ENCODE measurements at places on chromosomes 7 and 10.
A peak's percentile ranks its signal among the peaks of the same experiment; 100 is the strongest.

- no peak for DNase-seq
Observed at GRCh38 chr10:43258562-43259212, 8.2 kb downstream of the RASGEF1A start.

GRCh38 chr10:77555591-77556212 is 81.9 kb downstream of the KCNMA1 start:
- DNase-seq: no peak

GRCh38 chr10:5234106-5234860 is 37.6 kb downstream of the AKR1C4 start:
- DNase-seq: no peak

DNA sequence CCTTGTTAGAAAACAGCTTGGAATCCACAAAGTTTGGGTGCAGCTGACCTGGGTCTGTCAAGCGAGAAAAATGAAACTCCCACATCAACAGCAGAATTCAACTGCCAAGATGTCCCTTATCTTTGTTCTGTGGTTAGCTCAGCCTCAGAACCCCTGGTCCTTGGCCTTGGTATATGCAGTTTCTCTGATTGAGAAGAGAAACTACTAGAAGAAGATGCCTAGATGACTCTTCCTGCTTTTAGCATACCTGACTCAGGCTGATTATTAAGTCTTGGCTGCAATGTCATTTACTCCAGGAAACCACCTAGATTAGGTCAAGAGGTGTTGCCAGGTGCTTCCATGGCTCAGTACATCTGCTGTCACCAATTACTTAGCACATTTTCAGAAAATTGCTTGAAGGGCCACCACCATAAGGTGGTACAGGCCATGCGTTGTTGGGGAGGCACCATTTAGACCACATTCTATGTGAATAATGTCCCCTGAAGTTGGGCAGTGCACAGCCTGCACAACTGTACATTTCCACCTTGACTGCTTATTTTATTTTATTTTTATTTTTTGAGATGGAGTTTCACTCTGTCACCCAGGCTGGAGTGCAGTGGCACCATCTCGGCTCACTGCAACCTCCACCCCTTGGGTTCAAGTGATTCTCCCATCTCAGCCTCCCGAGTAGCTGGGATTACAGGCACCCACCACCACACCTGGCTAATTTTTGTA is 59.4 kb upstream of the ZNF438 start:
- peak; percentile 46 for DNase-seq

DNA sequence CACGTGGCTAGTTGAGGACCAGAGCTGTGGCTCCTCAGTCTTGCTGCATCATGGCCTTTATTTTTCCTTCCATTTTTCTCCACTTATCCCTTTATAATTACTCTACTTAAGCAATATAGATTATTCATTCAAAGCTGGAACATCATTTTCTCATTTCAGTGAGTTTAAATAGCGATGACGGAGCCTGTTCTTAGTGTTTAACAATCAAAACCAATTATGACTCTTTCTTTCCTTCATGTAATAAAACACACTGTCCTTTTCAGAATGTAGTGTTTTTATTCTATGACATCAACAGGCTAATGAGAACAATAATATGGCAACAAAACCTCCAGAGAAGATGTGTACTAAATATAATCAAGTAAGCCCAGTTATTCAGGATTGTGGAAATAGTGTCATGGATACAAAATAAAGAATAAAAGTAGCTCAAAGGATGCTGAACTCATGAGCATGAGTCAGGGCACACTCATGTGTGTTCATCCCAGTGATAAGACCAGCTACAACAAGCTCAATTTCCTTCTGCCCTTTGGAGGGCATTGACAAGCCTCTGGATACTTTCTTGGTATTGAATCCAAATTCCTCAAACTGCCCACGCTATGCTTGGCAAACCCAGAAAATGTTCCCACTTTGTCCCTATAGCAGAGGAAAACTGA is 188.4 kb downstream of the CYP26A1 start:
- DNase-seq: no peak

- DNase-seq: no peak
Observed at GRCh38 chr7:132501956-132502355, 74.3 kb downstream of the PLXNA4 start.

- no peak for DNase-seq
Observed at GRCh38 chr10:71771204-71771603, 2.1 kb downstream of the VSIR start.

DNA sequence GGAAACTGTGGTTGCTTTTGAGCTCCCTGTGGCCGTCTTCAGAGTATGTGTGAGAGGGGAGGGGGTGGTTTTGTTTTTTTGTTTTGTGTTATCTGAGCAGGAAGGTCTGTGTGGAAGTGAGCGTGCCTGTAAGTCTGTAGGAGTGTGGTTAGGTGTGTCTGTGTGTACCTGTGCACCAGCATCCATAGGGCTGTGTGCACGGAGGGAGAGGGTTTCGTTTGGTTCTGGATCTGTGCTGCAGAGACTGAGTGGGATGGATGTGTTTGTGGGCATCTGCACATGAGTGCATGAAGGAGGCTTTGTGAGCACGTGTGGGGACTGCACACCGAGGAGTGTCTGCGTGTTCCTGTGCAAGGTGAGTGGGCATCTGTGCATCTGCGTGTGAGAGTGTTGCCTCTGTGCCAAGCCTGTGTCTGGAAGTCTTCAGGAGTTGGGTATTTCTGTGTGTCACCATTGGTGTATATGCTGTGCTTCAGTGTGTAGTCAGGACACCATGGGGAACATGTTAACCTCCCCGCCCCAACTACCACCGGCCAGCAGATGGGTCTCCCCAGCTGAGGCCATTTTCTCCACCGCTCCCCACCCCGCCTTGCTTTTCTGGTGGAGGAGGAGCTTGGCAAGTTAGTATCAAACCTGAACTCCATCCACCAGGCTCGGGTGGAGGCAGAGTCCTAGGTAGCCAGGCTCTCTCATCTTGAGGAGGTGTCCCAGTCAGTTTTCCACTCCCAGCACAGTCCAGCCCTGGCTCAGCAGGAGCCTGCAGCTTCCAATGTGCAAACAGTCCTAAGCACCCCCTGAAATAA is 7.1 kb upstream of the TLX1 start:
- no peak for DNase-seq

DNA sequence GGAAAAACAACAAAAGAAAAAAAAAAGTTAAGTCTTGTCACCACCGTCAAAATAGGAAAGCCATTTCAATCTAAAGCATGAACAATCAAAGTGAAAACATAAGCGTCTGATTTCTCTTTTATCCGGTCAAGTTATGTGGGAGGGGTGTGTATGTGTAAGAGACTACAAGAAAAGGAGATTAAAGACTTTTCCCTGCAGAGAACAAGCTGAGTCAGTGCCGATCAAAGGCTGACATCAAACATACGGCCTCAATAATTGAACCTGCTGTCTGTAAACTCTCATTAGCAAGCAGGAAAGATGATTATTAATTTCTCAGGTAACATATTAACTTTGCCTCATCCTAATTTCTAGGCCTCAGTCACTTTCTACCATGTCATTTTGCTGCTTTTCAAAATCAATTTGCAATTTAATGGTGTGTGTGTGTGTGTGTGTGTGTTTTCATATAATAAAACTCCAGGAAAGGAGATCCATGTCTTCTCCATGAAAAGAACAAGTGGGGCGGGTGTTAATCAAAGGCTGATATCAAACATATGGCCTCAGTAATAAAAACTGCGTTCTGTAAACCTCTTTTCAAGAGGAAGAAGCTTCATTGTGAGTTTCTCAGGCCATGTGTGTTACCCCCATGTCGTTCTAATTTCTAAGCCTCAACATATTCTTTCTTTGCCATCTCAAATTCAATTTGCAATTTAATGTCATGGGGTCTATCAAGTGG is 649.1 kb upstream of the SORCS1 start:
- DNase-seq: no peak

DNA sequence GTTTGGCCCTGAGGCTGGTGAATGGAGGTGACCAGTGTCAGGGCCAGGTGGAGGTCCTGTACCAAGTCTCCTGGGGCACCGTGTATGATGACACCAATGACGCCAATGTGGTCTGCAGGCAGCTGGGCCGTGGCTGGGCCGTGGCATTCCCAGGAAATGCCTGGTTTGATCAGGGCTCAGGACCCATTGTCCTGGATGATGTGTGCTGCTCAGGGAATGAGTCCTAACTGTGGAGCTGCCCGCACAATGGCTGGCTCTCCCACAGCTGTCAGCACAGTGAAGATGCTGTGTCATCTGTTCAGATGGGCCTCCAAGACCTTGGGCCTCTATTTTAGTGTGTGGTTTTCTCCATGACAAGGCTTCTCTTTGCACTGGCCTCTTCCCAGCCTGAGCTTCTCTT is 64.0 kb downstream of the DMBT1 start:
- DNase-seq: no peak

GRCh38 chr10:132434405-132435005 is 37.5 kb downstream of the PWWP2B start:
- no peak for DNase-seq

GRCh38 chr10:29737074-29737593 is 102.4 kb upstream of the SVIL start:
- DNase-seq: no peak

DNA sequence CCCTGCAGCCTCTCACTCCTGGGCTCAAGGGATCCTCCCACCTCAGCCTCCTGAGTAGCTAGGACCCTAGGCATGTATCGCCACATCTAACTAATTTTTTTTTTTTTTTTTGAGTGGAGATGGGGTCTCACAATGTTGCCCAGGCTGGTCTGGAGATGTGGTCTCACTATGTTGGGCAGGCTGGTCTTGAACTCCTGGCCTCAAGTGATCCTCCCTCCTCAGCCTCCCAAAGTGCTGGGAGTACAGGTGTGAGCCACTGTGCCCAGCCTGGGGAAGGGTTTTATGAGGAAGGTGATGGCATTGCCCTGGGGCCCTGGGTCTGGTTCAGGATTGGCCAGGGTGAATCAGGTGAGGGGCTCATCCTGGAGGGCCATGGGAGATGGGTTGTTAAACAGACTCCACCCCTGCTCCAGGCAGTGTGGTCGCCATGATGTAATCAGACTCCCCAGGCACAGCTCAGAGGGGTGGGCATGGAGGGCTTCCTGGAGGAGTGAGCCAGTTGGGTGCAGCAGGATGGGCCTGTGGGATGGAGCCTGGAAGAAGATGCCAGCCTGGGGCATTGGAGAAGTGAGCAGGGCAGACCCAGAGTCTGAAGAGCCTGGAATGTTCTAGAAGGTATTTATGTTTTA is 82.7 kb downstream of the MYL10 start:
- DNase-seq: no peak

- peak; percentile 24 for DNase-seq
Observed at GRCh38 chr7:134865001-134865845, 85.8 kb downstream of the CALD1 start.

- DNase-seq: no peak
Observed at GRCh38 chr10:14891151-14891550, 12.5 kb downstream of the SUV39H2 start.

Measured in activated T-helper 2 cell treated with anti-CD3 and anti-CD28 coated beads, Interferon-gamma antibody, Interleukin-2, Interleukin-4, amounts not matched to agents 10 μg/mL and 5 μg/mL and 100 μg/mL, durations not matched to agents 14 hours and 24 hours and 36 hours (primary cell).